Epithelial cell of proximal tubule (primary cell): ENCODE measurements at places on chromosomes 1 and 21.

DNA sequence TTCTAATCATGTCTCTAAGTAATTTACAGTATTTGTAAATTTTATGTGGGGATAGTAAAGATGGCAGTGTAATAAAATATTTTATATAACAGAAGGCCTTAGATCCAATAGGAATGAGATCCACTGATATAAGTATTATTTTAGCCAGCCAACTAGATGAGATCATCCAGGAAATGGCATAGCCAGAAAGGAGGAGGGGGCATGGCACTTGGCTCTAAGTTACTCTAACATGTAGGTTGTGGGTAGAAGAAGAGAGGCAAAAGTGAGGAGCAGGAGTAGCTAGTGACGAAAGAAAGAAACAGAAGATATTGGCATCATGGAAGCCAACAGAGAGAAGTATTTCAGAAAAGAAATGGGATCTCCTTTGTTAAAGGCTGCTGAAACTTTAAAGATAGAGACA lies 426.1 kb downstream of the PTPRC start:
- no peak for DNase-seq

DNA sequence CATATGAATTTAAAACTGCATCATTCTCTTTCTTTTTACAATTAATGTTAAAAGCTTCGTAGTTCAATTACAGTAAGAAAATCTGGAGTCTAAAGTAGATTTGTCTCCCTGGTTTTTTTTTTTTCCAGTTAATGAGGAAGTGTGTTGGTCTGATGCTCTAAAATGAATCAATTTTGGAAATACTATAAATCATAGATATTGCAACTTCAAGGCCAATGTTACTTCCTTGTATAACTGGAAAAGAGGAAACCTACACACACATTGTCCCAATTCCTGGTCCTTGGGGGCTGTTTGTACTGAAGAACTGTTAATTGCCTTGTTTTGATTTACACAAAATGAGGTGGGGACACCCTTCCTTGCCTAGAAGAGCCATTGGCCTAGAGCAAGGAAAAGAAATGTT lies 107.2 kb downstream of the RGS2 start:
- DNase-seq: no peak

GRCh38 chr1:55179177-55179835 lies 35.9 kb downstream of the USP24 start:
- DNase-seq: no peak

DNA sequence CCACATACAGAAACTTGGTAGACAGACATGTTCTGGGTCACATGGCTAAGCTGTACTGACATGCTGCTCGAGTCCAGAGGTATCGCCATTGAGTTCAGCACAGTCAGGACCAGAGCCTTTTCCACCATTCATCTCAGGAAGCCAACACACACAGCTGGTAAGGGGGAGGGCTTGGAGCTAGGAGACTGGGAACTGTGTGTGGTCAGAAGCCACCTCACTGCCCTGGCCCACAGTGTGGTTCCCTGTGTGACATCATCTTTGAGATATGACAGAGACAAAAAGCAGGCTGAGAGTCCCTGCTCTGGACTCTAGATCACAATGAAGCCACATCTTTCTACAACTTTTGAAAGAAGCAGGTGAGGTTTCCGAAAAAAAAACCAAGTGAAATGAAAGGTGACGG lies 107.2 kb downstream of the SIM2 start:
- DNase-seq: no peak

DNA sequence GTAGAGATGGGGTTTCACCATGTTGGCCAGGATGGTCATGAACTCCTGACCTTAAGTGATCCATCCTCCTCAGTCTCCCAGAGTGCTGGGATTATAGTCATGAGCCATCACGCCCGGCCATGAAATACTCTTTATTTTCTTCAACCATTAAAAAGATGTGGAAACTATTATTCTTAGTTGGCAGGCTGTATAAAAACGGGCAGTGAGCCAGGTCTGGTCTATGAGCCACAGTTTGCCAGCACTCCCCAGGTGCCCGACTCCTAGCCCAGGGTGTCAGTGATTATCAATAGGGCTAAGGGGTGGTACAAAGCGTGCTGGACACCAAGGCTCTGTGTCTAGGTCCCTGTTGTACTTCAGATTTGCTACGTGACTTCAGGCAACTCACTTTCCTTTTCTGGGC lies 3.7 kb upstream of the TMEM61 start:
- DNase-seq: no peak

- no peak for DNase-seq
Measured at GRCh38 chr1:25208561-25209222, 23.6 kb downstream of the SYF2 start.

DNA sequence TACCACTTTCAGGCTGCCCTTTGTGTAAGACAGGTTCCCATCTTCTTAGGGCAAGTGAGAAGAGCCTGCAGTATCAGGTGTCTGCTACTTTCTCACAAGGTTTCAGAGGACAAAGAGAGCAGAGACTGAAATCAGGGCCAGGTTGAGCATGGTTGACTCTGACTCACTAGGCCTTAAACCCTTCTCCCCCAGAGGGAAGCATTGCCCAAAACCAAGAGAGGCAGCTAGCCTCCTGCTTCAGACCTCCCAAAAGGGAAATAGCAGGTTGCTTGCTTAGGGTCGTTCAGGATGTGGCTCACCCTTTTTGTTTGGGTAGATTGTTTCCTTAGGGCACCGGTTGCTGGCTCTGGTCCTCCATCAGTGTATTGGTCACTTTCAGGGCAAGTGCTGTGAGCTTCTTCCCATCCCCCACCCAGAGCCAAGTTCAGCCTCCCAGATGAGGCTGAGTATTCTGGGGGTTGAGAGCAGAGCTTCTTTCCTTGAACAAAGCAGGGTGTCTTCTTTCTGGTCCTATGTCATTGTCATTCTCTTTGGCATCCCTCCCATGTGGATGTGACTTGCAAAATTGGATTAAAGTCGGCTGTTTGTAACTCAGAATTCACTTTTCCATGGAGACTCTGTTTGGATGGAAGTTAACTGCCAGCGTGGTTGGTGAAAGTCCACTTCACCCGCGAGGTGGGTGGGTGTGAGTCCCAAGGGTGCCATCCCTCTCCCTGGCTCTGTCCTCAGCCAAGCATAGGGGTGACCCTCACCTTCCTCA lies 55.5 kb upstream of the GALNT2 start:
- peak; percentile 27 for DNase-seq

DNA sequence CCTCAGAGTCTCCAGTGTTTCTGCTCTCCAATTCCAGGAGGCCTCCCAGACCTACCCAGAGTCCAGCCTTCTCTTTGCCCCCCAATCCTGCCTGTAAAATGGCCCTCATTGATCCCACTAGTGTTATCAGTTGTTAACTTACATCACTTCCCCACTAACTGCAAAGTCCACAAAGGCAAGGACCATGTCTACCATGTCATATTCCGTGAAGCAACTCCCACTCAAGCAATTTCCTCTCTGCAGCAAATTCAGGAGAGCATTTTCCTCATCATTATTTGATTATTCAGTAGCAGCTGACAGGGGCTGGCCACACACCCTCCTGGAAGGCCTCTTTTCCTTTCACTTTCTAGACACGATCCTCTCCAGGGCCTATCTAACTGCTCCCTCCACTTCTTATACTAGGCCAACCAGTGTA lies 153.5 kb downstream of the RERE start:
- DNase-seq: no peak

DNA sequence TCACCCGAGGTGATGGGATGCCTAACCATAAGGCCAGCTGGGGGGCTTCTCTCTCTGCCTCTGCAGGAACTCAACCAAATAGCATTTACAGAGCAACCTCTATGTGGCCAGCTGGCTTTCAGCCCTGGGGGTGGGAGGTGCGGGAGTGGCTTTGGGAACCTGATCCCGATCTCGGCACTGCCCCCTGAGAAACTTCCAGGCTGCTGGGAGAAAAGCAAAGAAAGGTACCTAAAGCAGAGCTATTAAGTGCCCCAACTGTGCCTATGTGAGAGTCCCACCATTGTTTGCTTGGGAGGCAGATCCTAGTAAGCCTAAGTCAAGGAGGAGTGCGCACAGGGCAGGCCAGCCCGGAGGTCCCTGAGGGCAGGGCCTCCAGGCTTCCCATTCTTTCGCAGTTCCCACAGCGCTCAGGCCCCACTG lies 7.0 kb downstream of the KRTCAP2 start:
- no peak for DNase-seq

- no peak for DNase-seq
Measured at GRCh38 chr21:42350318-42350910, 380 bp downstream of the TFF2 start.

DNA sequence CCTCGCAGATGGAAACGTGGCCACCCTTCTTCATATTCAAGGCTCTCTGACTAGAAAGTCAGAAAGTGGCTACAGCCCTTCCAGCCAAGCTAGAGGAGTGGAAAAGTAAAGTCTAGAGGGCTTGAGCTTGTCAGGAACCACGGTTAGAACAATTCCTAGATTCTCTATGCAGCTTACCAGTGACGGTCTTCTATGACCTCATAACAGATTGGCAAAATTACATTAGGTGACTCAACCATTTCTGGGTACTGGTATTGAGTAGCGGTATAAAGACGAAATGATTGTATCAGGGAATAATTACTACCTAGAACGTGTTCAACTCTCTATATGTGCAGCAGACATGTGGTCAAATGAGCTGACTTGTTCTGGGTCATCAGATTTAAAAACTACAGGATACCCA lies 155.0 kb upstream of the RUNX1 start:
- DNase-seq: no peak

GRCh38 chr1:241202401-241202800 lies 154.6 kb downstream of the RGS7 start:
- no peak for DNase-seq

DNA sequence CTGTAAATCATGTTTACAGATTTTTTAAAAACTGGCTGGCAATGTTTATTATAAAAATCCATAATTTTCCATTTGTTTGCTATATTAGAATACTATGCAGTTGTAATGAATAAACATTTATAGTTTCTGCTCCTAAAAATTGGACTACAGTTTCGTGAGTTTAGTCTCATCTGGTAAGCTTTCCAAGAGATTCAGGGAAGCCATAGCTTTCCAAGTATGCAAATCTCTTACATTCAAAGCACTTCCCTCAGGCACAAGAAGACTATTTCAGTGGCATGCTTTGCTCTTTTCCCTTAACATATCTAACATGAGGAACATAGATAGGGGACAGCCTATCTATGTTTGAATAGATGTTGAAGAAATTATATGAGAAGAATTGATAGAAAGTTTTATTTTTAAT lies 77.2 kb downstream of the ADGRL2 start:
- DNase-seq: no peak
